CD4-positive, alpha-beta T cell treated with Interferon gamma for 1 hour (primary cell): ENCODE measurements at places on chromosomes 5 and 9.

DNA sequence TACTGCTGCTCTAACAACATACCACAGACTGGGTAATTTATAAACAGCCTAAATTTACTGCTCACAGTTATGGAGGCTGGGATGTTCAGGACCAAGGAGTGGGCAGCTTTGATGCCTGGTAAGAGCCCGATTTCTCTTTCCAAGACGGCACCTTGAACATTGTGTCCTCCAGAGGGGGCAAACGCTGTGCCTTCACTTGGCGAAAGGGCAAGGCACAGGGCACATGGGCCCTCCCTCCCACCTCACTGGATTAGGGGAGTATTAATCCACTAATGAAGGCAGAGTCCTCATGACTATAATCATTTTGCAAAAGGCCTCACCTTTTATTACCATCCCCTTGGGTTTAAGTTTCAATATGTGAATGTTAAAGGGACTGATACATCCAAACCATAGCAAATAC, 397.7 kb downstream of the TMEM38B start:
- DNase-seq: no peak

DNA sequence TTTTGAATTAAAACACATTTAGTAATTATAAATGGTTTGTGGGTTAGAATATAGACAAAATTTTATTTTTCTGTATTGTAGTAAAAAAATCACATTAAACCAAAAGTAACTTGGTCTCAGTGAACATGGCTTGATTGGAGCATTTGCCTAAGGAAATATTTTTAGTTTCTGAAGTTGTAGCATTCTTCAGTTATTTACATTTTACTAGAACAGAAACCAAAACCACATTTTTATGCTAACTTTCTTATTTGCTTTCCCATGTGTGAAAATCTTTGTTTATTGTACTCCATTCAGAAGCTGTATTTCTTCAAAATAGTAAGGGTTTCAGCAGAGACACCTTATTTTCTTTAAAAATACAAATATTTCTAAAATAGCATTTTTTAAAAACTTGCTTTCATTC, 129.9 kb downstream of the SGCD start:
- DNase-seq: no peak

- DNase-seq: no peak
Measured at GRCh38 chr5:15575666-15576065, 75.7 kb downstream of the FBXL7 start.

GRCh38 chr9:135887021-135887507, 20.3 kb downstream of the CAMSAP1 start:
- DNase-seq: no peak

DNA sequence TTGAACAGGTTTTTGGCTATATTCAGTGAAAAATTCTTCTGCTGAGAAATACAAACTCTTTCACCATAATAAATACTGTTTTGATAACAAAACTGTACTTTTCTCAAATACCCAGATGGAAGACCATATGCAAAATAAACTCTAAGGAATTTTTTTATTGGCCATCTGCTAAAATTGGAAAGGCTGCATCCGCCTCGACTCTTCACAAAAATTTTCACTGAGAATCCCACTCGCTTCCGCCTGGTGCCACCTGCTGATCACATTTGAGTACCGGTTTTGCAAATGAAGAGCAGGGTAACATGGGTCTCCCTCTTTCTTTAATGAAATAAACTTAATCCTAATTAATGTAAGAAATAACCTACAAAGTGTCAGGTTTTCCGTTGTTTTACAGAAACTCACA, 76.4 kb downstream of the TTLL11 start:
- no peak for DNase-seq

GRCh38 chr5:87061046-87061445, 206.6 kb upstream of the RASA1 start:
- no peak for DNase-seq

DNA sequence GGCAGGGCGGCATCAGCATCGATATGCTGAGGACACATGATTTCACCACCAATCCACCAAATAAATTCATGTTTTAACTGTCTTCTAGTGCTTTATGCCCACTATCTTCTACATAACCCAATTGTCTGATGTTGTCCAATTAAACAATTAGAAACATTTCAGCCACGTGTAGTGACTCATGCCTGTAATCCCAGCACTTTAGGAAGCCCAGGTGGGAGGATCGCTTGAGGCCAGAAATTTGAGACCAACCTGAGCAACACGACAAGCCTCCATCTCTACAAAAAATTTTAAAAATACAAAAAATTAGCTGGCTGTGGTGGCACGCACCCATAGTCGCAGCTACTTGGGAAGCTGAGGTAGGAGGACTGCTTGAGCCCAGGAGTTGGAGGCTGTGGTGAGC, 128.1 kb downstream of the MYO10 start:
- DNase-seq: no peak

DNA sequence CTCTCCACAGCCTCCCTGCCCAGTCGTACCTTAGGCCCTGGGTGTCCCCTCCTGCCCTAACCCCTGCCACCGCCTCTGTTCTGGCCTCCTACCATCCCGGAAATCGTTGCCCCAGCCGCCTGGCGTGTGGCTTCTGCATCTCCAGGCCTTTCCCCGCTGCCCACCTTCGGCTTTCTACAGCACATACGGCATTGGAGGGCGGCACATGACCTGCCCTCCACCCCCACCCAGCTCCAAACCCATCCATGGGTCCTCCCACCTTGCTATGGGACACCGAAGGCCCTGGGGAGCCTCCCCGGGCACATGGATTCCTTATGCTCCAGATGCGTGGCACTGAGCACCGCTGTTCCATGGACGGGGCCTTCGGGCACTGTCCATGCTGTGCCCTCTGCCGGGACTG, 32.0 kb downstream of the FGF18 start:
- no peak for DNase-seq
